ENCODE measurements at places on chromosomes 12 and 14.

DNA sequence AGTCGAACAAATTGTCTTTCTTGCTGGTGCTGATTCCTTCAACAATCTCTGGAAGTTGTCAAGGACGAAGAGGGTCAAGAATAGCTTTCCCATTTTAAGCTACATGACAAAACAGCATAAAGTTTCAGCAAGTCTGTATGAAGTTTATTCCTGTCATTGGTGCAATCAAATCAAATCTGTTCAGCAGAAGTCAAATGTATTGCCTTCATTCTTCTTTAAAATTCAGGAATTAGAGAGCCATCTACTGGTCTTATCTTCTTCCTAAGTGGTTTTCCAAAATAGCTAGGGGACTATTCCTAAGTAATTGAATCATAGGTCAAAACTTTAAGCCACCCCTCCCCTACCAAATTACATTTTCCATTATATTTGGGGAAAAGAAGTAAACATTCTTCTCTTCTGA, 990.2 kb downstream of the GALC start:
- H3K4me3 ChIP-seq = no peak overlapping the region
- no peaks in the 10 kb centered on the region for H3K4me1 ChIP-seq
- DNase-seq = no peak
- H3K27ac ChIP-seq = no peak overlapping the region

GRCh38 chr12:93434256-93434865, 7.4 kb downstream of the UBE2N start:
- peaks cover 70% of the 10 kb centered on the region for H3K4me1 ChIP-seq
- H3K4me3 ChIP-seq = no peak overlapping the region
- H3K36me3 ChIP-seq = peaks cover 8% of the 10 kb centered on the region
- H3K27me3 ChIP-seq = no peaks in the 10 kb centered on the region
- H3K27ac ChIP-seq = no peak overlapping the region

GRCh38 chr14:94562941-94563883, 2.0 kb downstream of the SERPINA4 start:
- no peak for DNase-seq
- H3K36me3 ChIP-seq = no peaks in the 10 kb centered on the region

- H3K4me1 ChIP-seq = no peaks in the 10 kb centered on the region
- H3K27ac ChIP-seq = no peak overlapping the region
- H3K36me3 ChIP-seq = no peaks in the 10 kb centered on the region
- peaks cover 14% of the 10 kb centered on the region for H3K27me3 ChIP-seq
Measured at GRCh38 chr12:75908961-75909605, 122.5 kb downstream of the PHLDA1 start.

DNA sequence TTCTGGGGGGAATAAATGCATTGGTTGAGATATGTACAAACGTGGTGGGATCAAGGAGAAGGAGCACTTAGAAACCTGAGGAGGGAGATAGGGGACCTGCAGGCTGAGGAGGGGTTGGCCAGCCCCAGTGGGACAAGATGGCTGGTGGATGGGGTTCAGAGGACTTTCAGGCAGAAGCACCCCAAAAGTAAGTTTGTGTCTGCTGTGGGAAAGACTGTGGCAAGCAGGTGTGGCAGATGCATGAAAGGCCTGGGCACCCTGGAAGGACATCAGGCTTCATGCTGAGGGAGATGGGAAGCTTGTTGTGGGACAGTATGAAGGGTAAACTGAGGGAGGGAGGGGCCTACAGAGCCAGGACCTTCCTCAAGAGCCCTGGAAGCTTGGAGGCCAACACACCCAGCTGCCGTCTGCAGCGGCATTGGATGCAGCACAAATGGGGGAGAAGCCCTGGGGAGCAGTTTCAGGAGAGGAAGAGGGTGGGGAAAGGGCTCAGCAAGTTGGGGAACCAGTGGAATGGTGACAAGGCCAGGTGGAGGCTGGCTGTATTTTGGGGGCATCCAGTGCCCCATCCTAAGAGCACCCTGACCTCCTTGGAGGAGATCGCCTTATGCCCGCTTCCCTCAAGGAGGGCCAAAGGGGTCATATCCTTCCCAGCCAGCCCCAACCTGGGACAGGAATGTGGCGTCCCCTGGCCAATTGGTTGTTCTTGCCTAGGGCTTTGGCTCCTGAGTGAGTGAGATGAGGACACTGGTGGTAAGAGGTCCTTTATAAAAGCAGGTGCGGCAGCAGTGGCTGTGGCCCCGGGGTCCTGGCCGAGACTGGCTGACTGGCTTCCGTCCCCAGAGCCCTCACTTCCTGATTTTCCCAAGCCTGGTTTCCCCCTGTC, 20.7 kb downstream of the NFKBIA start:
- peaks cover 16% of the 10 kb centered on the region for H3K27me3 ChIP-seq
- H3K36me3 ChIP-seq = no peaks in the 10 kb centered on the region
- no peak for DNase-seq
- H3K4me1 ChIP-seq = no peaks in the 10 kb centered on the region

DNA sequence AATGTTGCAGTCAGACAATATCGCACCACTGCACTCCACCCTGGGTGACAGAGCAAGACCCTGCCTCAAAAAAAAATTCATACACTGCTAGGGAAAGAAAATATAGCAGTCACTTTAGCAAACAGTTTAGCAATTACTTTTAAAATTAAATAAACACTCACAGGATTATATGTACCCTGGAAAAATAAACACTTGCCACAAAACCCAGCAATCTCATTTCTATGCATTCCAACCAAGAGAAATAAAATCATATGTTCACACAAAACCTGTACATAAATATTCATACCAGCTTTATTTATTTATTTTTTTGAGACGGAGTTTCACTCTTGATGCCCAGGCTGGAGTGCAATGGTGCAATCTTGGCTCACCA, 20.2 kb downstream of the ATXN2 start:
- no peaks in the 10 kb centered on the region for H3K27me3 ChIP-seq
- no peak overlapping the region for H3K4me3 ChIP-seq
- no peak for DNase-seq
- no peak overlapping the region for H3K27ac ChIP-seq
- H3K4me1 ChIP-seq = peaks cover 8% of the 10 kb centered on the region

GRCh38 chr12:47767216-47767724, 5.8 kb upstream of the SLC48A1 start:
- DNase-seq = peak; percentile 86
- no peak overlapping the region for H3K27ac ChIP-seq
- H3K4me1 ChIP-seq = peaks cover 16% of the 10 kb centered on the region

DNA sequence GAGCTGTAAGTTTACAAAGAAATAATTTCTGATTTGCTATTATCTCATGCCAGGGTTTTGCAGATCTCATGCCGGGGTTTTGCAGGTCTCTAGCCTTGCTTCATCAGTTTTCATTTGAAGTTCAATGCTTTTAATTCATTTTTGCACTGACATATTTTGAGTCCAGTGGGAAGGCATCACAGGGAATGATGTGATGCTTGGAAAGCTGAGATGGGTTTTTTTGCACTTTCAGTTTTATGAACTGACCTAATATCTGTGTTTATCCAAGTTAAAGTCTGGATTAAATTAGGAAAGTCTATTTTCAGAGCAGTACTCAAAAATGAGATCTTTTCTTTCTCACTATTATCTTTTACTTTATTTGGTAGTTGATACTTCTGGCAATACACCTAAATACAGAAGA, 23.6 kb upstream of the REP15 start:
- H3K27me3 ChIP-seq = no peaks in the 10 kb centered on the region
- no peak overlapping the region for H3K4me3 ChIP-seq
- H3K27ac ChIP-seq = no peak overlapping the region
- no peaks in the 10 kb centered on the region for H3K4me1 ChIP-seq

GRCh38 chr12:124740691-124741137, 123.0 kb downstream of the SCARB1 start:
- H3K27me3 ChIP-seq = peaks cover 67% of the 10 kb centered on the region
- no peaks in the 10 kb centered on the region for H3K36me3 ChIP-seq
- no peak overlapping the region for H3K4me3 ChIP-seq
- H3K27ac ChIP-seq = no peak overlapping the region

DNA sequence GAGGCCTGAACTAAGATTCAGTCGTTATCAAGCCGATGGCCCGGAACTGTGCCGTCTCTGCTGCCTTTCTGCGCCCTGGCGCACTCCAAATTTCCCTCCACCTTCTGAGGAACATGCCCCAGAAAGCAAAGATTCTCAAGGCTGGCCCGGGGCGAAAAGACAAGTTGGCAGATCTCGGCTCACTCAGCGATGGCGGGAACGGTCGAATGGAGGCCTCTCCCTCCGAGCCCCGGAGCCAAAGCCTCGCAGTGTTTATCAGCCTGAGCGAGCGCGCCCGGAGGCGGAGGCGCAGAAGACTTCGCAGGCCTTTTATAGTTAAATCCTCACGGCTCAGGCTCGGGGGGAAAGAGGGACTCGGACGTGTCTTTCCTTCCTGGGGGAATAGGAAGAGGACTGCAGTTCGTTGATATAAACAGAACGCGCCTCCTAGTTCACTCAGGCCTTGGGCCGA, 5.6 kb downstream of the TBX5 start:
- H3K4me1 ChIP-seq = no peaks in the 10 kb centered on the region
- no peak for DNase-seq
- no peak overlapping the region for H3K27ac ChIP-seq
- peaks cover 3% of the 10 kb centered on the region for H3K36me3 ChIP-seq

DNA sequence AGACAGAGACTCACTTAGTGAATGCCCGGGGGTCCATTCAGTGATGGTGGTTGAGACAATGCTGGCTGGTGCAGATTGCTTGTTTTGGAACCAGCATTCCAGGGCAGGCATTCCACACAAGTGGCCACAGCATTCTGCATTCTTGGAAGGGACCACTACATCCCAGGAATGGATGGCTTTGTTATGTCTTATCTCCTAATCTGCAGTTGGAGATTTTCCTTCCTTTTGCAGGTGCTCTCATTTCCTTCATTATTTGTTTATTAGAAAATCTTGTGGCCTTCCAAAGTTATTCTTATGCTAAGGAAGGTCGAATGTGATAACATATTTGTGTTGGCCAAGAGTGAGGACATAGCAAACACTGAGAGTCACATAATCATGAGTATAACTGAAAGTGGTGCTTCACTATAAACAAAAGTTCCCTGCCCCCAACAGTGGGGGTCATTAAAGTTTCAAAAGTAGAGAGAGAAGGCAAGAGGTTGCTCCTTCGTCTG, 66.0 kb downstream of the BMP4 start:
- DNase-seq = no peak
- H3K4me1 ChIP-seq = peaks cover 5% of the 10 kb centered on the region
- no peaks in the 10 kb centered on the region for H3K27me3 ChIP-seq
- no peak overlapping the region for H3K4me3 ChIP-seq

DNA sequence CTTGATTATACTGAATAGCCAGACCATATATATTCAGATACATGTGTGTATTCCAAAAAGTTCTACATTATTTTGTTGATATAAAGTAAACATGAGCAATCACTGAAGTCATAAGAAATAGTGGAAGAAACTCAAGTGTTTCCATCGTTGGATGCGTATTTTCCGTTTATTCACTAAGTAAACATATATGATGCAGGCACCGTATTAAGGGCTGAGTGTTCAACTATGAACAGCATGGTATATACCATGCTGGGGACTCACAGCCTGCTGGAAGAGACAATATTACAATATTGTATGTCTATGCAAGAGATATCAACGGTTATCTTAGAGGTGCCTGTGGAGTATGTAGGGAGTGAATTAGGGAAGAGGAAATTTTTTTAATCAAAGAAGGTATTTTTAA, 1.2 kb downstream of the PYROXD1 start:
- H3K36me3 ChIP-seq = peaks cover 37% of the 10 kb centered on the region
- H3K27me3 ChIP-seq = peaks cover 16% of the 10 kb centered on the region
- peak overlapping the region; percentile 94 for H3K27ac ChIP-seq
- DNase-seq = no peak

- DNase-seq = no peak
- H3K4me1 ChIP-seq = no peaks in the 10 kb centered on the region
- peaks cover 12% of the 10 kb centered on the region for H3K36me3 ChIP-seq
- H3K27me3 ChIP-seq = no peaks in the 10 kb centered on the region
- no peak overlapping the region for H3K4me3 ChIP-seq
- H3K27ac ChIP-seq = no peak overlapping the region
Measured at GRCh38 chr14:35631071-35631805, 97.3 kb downstream of the INSM2 start.

DNA sequence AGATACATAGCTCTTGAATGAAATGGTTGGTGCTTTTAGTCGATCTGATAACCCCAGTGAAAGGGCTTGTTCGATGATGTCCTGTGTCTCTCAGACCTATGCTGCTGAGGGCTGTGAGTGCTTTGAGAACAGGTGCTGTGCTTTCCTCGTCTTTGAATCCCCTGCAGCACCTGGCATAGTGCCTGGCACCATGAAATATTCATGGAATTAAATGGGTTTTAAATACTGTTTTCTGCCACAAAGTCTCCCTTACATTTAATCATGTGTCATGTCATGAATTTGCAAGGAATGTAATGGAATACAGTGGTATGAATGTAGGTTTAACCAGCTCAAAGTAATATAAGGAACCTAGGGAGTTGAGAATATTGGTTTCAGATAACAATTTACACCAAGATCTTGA, 220.5 kb upstream of the PRICKLE1 start:
- no peak overlapping the region for H3K4me3 ChIP-seq
- no peaks in the 10 kb centered on the region for H3K27me3 ChIP-seq
- no peak overlapping the region for H3K27ac ChIP-seq
- DNase-seq = no peak
- no peaks in the 10 kb centered on the region for H3K4me1 ChIP-seq

DNA sequence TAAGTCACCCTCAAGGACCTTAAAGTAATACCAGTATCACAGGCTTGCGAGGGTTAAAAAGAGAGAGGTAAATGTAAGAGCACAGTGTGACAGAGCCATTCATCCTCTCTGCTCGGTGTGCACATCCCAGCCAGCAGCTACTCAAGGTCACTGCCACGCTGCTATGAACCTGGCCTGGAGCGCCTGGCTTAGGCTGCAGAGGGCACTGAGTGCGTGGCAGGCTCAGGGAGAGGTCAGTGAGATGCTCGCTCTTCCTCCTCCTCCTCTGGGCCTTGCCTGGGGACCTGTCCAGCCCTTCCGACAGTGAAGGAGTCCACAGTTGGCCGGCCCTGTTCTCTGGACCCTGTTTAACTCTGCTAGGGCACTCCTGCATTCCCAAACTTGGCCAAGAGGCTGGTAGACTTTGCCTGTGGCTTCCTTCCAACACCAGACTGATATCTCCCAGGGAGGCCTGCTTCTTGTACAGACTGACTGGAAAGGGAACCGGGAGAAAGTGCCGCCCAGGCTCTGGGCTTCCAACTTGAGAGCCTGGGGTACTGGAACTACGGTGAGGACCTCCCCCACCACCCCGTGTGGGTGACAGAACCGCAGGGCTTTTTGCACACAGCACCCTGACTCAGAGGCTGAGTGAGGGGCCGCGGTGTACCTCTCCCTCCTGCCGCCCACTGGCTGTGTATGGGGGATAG, 62.6 kb upstream of the CORO1C start:
- no peak overlapping the region for H3K27ac ChIP-seq
- no peaks in the 10 kb centered on the region for H3K27me3 ChIP-seq
- H3K4me1 ChIP-seq = no peaks in the 10 kb centered on the region
- DNase-seq = no peak
- H3K36me3 ChIP-seq = peaks cover 16% of the 10 kb centered on the region
- no peak overlapping the region for H3K4me3 ChIP-seq

GRCh38 chr12:113186033-113186365, 478 bp downstream of the RITA1 start:
- H3K4me3 ChIP-seq = peak overlapping the region; percentile 92
- H3K36me3 ChIP-seq = peaks cover 33% of the 10 kb centered on the region
- peak overlapping the region; percentile 98 for H3K27ac ChIP-seq
- no peak for DNase-seq
- H3K4me1 ChIP-seq = peaks cover 35% of the 10 kb centered on the region

All from activated naive CD4-positive, alpha-beta T cell treated with anti-CD3 and anti-CD28 coated beads, Interleukin-2, amount 10 ng/mL, durations not matched to agents 7 days and 5 days (primary cell).